ENCODE measurements at places on chromosomes 6 and 20.
A peak's percentile ranks its signal among the peaks of the same experiment; 100 is the strongest.

DNA sequence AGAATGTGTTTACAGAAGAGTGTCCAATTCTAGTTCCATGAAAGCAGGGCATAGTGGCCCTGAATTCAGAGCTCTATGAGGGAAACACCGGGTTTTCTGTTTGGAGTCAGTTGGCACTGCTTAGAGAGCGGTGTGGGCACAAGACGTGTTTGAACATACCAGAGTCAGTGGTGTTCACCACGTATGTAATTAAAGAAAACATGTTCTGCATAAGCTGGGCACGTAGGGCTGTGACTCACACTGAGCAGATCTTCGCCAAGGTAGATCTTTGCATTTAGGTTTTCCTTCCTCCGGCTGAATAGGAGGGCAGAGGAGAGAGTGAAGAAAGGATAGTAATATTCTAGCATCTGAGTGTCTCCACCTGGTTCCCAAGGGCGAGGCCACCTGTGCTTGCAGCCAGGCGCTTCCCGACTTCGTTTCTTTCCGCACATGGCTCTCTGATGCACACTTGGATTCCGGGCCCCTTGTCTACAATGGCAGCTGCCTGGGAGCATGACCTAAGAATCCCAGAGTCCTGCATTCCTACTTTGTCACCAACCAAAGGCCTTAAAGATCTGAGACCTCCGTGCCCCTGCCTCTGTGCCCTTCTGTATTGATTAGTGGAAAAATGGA is 136.2 kb downstream of the ERMARD start:
- no peak overlapping the region for H3K4me3 ChIP-seq
- H3K36me3 ChIP-seq: no peaks in the 10 kb centered on the region
- H3K27me3 ChIP-seq: peaks cover 10% of the 10 kb centered on the region
- no peaks in the 10 kb centered on the region for H3K4me1 ChIP-seq
- no peak for DNase-seq

DNA sequence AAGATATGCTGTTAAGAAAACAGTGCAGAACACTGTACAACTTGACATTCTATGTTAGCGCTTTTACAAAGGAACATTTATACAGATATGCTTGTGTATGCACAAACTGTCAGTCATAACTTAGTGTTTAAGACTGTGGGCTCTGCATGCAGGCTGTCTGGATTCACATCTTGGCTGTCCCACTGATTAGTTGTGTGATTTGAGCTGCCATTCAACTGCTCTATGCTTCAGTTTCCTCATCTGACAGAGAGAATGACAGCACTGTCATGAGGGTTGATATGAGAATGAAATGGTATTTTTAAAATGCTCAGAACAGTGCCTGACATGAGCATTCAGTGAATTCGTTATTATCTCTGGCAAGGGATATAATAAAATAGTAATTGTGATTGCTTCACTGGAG is 8.7 kb downstream of the SLC25A27 start:
- H3K27me3 ChIP-seq: peaks cover 5% of the 10 kb centered on the region
- no peak overlapping the region for H3K27ac ChIP-seq
- no peaks in the 10 kb centered on the region for H3K36me3 ChIP-seq
- H3K4me3 ChIP-seq: no peak overlapping the region

GRCh38 chr6:12584631-12585405 is 131.7 kb upstream of the PHACTR1 start:
- DNase-seq: no peak
- no peak overlapping the region for H3K27ac ChIP-seq

GRCh38 chr6:26197933-26198721 is 110.9 kb downstream of the HFE start:
- H3K27me3 ChIP-seq: no peaks in the 10 kb centered on the region
- H3K27ac ChIP-seq: peak overlapping the region; percentile 93
- peak overlapping the region; percentile 99 for H3K4me3 ChIP-seq
- H3K4me1 ChIP-seq: peaks cover 47% of the 10 kb centered on the region
- DNase-seq: peak; percentile 75

DNA sequence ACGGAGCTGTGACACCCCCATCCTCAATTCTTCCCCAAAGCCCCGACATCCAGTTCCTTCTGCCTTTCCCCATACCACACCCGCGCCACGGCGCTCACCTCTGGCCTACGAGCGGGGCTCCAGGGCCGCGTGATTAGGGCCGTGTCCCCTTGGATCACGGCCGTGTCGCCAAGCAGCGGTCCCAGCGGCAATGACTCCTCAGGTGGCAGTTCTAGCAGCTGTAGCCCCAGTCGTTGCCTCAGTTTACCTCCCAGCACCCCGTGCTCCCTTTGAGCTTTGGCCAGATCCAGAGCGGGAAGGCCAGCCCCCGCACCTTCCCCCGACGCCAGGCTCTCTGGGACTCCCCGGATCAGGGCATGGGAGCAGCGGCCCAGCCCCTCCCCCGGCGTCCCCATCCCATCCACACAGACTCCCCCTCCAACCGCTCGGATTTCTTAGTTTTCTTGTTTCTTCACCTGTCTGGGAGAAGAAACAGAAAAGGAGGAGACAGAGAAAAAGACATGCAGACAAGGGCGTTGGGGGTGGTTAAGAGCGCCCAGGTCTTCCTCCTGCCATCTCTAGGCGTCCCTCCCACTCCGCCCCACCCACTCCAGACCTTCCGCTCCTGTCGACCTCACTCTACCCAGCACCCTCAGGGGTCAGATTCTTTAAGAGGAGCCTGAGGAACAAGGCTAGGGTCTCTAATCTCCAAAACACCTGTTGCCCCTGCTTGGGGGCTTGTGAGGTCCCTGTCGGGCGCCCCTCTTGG is at the start of gene DDAH2:
TSS of gene DDAH2 (minus strand) at position 533 of the 748 bp plus-strand sequence. CDS start at position 395, 138 bp downstream.
- no peaks in the 10 kb centered on the region for H3K27me3 ChIP-seq
- H3K36me3 ChIP-seq: peaks cover 70% of the 10 kb centered on the region
- peak within 1 kb of the TSS; percentile 95 for H3K4me3 ChIP-seq
- peaks cover 76% of the 10 kb centered on the region for H3K4me1 ChIP-seq
- H3K27ac ChIP-seq: peak within 1 kb of the TSS; percentile 90
- DNase-seq: no peak

DNA sequence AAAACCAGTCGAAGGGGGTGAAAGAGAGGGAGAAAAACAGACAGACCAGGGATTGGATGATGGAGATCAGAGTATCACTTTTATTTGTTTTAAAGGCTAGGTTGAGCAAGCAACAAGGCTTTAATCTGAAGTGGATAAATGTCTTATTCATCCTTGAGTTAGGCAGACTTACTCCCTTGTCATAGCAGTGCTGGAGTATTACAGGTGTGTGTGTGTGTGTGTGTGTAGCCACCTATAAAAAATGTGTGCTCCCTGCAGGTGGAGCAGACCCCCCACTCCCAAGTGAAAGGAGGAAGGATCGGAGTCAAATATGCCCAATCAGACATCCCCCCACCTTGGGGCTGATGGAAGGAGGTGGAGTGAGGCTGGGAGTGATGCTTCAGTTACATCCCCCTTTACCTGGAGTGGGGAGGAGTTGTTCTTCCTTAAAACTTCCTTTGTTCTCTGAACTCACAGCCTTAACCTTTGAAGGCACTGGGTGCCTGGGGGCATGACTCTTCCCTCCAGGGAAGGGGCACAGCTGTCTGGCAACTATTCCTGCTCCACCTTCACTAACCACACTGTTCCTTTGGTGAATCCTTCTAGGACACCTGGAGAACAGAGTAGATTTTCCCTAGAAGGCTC is 27.3 kb downstream of the PTK7 start:
- no peaks in the 10 kb centered on the region for H3K36me3 ChIP-seq
- H3K4me1 ChIP-seq: peaks cover 4% of the 10 kb centered on the region
- no peak for DNase-seq
- no peak overlapping the region for H3K27ac ChIP-seq

DNA sequence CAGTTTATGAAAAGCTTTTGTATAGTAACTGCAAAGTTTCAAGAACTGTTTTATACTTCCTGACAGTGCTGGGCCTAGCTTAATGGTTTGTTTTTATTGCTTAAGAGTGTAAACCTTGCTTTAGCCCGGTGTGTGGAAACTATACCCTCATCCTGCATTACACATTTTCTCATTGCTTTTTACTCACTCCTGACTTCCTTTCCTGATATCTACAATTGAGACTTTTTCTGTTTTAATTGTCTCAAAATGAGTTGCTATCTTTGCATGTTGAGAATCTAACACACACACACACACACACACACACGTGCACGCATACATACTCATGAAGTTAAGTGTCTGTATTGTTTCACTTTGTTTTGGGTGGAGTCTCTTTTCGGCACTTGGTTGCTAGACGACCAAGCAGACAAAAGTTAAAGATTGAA is 16.7 kb downstream of the BMP2 start:
- no peak overlapping the region for H3K4me3 ChIP-seq
- no peaks in the 10 kb centered on the region for H3K4me1 ChIP-seq
- no peaks in the 10 kb centered on the region for H3K36me3 ChIP-seq
- no peaks in the 10 kb centered on the region for H3K27me3 ChIP-seq
- H3K27ac ChIP-seq: no peak overlapping the region

DNA sequence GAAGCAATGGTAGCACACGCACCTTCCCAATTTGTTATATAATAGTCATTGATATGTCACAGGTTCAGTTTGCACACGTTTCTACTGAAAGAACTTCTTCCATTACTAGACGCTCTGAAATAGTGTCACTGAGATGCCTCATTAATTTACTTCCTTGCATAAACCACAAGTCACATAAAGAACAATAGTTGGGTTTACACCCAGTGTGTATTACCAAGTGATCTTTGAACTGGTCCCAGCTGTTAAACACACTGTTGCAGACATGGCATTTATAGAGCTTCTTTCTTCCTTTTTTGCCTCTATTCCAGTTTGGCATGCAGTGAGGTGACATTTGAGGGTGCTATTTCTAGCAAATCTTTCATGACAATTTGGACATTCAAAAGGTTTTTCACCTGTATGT is 245.3 kb downstream of the EPM2A start:
- H3K36me3 ChIP-seq: no peaks in the 10 kb centered on the region
- no peak for DNase-seq

DNA sequence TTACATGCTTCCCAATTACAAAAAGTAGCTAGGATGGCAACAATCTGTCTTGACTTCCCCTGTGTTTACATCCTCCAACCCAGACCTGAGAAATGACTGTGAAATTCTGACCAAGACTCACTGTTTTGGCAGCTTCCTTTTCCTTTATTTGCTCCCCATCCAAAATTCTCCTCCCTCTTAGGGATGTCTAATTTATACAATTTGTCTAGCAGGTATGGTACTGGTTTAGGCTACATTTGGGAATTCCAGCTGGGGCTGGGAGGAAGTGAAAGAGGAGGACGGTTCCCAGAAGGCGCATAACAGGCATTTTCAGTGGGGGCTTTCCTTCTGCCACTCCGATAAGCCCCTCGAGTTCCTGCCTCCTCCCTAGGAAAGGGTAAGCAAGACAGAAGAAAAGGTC is 231.5 kb upstream of the BTBD3 start:
- no peak overlapping the region for H3K4me3 ChIP-seq
- DNase-seq: no peak
- H3K27ac ChIP-seq: no peak overlapping the region
- no peaks in the 10 kb centered on the region for H3K36me3 ChIP-seq
- H3K4me1 ChIP-seq: no peaks in the 10 kb centered on the region

DNA sequence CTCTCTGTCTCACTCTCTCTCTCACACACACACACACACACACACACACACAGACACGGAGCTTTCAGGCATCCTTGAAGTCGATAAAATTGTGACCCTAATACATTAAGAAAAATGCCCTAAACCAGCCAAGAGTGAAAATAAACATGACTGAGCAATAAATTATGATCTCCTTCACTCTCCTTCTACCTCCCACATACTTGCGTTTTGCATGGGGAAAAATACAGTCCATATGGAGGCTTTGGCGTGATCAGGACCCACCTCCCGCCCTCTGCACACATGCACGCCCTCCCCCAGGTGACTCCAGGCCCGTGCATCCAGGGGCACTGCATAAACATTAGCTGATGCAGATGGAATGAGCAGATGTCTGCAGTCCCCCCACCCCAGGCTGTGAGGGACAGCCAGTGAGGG is 114.2 kb upstream of the JARID2 start:
- H3K4me3 ChIP-seq: no peak overlapping the region
- no peaks in the 10 kb centered on the region for H3K27me3 ChIP-seq
- peaks cover 19% of the 10 kb centered on the region for H3K4me1 ChIP-seq
- no peaks in the 10 kb centered on the region for H3K36me3 ChIP-seq
- DNase-seq: no peak

DNA sequence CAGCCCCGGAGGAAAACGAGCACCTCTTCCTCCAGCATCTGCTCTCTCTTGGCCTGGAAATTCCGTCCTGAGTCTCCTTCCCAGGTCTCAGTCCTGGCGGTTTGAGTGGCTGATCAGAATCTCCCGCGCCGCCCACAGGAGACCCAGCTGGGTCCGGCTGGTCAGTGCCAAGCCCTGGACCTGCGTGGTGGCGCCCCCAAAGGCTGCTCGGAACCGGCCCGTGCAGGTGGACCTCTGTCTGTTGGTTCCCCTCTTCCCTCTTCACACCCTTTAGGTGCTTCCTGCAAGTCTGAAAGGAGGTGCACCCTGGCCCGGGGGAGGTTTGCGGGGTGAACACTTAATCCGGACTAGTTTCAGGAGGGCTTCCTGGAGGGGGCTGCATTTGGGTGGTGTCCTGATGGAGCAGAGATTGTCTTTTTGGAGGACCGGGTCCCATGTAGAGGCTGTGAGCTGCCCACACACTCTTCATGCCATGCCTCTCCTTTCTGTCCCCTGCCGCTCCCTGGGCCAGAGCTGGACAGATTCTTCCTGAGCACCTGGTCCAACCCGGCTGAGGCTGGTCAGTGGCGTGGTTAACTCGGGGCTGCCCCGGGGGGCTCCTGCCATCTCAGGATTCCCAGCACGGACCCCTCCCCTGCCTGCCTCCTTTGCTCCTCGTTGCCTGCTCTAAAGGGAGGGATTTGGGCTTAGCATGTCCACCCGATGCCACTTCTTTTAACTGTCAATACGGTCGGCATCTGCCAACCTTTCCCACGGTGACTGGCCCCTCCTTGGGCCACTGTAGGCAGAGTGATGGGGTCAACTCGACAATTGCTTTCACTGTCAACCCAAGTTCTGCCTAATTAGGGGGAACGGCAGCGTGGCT is 16.5 kb upstream of the BHLHE23 start:
- DNase-seq: no peak
- H3K27ac ChIP-seq: no peak overlapping the region
- peaks cover 12% of the 10 kb centered on the region for H3K27me3 ChIP-seq
- no peaks in the 10 kb centered on the region for H3K36me3 ChIP-seq
- peaks cover 11% of the 10 kb centered on the region for H3K4me1 ChIP-seq

DNA sequence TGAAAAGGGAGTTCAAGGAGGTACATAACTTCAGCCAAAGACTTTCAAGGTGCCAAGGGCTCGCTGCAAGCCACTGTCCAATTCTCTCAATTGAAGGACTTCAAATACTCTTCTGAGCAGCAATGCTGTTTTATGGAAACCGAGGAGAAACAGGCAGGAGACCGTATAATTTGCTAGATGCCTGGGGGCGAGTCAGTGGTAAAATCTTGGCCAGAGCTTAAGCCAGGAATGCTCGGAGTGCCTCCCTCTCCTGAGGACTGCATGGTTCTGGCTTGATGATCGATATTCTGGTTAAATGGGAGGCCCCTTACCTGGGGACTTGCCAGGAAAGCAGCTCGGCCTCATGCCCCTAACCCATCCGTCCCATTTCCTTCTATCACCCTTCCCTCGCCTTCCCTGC is 35.8 kb upstream of the NOP56 start:
- H3K27me3 ChIP-seq: peaks cover 25% of the 10 kb centered on the region
- DNase-seq: no peak
- H3K4me1 ChIP-seq: no peaks in the 10 kb centered on the region
- H3K27ac ChIP-seq: no peak overlapping the region
- H3K4me3 ChIP-seq: no peak overlapping the region

- DNase-seq: no peak
- no peaks in the 10 kb centered on the region for H3K4me1 ChIP-seq
- no peak overlapping the region for H3K27ac ChIP-seq
- peaks cover 3% of the 10 kb centered on the region for H3K27me3 ChIP-seq
- no peaks in the 10 kb centered on the region for H3K36me3 ChIP-seq
These were observed 17.1 kb upstream of the CST9L start for GRCh38 chr20:23585449-23585807.

- no peaks in the 10 kb centered on the region for H3K36me3 ChIP-seq
- peaks cover 3% of the 10 kb centered on the region for H3K27me3 ChIP-seq
- DNase-seq: no peak
- H3K4me3 ChIP-seq: no peak overlapping the region
- H3K4me1 ChIP-seq: no peaks in the 10 kb centered on the region
These were observed 63.8 kb upstream of the UST start for GRCh38 chr6:148682990-148683389.
